ENCODE measurements at places on chromosomes 2 and 18. TPM values are rescaled to one million over a fixed set of nuclear protein-coding genes. Genes with fewer than 3 reads are reported as not detected.

TCF7L1 gene
- 22.9 TPM for total RNA-seq

TSGA10 gene
- total RNA-seq = 13.1 TPM

PRKAG3 gene
- total RNA-seq = not detected

SERPINB4 gene
- total RNA-seq = not detected

RNF152 gene
- 7.0 TPM for total RNA-seq

ACTG2 gene
- total RNA-seq = 22.5 TPM

C2orf81 gene
- total RNA-seq = 1.3 TPM

GKN1 gene
- not detected for total RNA-seq

PLA2R1 gene
- 25.5 TPM for total RNA-seq

GRB14 gene
- total RNA-seq = 33.6 TPM

CDKL4 gene
- 0.92 TPM for total RNA-seq

ZNF521 gene
- 51.0 TPM for total RNA-seq

CYRIA gene
- total RNA-seq = 21.3 TPM

CTLA4 gene
- total RNA-seq = not detected

SMC6 gene
- total RNA-seq = 13.8 TPM

WNT10A gene
- not detected for total RNA-seq

RANBP2 gene
- total RNA-seq = 92.7 TPM

ANKAR gene
- 22.3 TPM for total RNA-seq

TNFRSF11A gene
- 1.9 TPM for total RNA-seq

HES6 gene
- total RNA-seq = 3.1 TPM

SOX11 gene
- not detected for total RNA-seq

MYL12A gene
- 246 TPM for total RNA-seq

ZNF532 gene
- 108 TPM for total RNA-seq

SYT4 gene
- total RNA-seq = 2.9 TPM

CRACDL gene
- 5.0 TPM for total RNA-seq

POU3F3 gene
- not detected for total RNA-seq

GALNT14 gene
- total RNA-seq = not detected

PSMG2 gene
- total RNA-seq = 53.7 TPM

SERPINB2 gene
- 6.4 TPM for total RNA-seq

HRH4 gene
- total RNA-seq = not detected

ORC4 gene
- 49.0 TPM for total RNA-seq

HOXD12 gene
- not detected for total RNA-seq

IL36B gene
- total RNA-seq = not detected

DNAH7 gene
- 3.8 TPM for total RNA-seq

DSG3 gene
- total RNA-seq = not detected

CYP1B1 gene
- 5.6 TPM for total RNA-seq

CABYR gene
- total RNA-seq = 1.1 TPM

FOXI3 gene
- total RNA-seq = not detected
